ENCODE measurements at places on chromosomes 1 and 21.

GRCh38 chr1:206931709-206932108 is 10.0 kb upstream of the FCMR start:
- DNase-seq: no peak

GRCh38 chr1:70509996-70510876 is 99.2 kb downstream of the CTH start:
- DNase-seq: no peak

GRCh38 chr1:204435872-204436271 is 24.3 kb upstream of the PPP1R15B start:
- no peak for DNase-seq

- DNase-seq: no peak
Observed at GRCh38 chr1:43619996-43620920, 29.7 kb upstream of the KDM4A start.

- no peak for DNase-seq
Observed at GRCh38 chr1:27883536-27883935, 11.2 kb downstream of the THEMIS2 start.

DNA sequence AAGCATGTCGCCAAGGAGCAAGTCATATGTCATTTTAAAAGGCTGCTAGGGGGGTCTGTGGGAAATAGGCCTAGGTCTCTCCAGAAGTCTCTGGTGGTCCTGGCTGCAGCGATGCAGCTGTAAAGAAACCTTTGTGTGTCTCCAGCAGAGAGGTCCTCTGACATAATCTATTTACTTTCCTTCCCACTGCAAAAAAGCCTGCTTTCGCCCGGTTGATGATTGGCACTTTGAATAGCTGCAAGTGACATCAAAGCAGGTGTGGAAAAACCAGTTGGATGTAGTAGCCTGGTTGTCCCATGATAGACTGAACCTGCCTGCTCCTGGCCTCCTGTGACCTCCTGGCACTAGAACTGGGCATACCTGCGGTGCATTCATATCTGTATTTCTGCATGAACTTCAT is 13.8 kb downstream of the RASSF5 start:
- no peak for DNase-seq

DNA sequence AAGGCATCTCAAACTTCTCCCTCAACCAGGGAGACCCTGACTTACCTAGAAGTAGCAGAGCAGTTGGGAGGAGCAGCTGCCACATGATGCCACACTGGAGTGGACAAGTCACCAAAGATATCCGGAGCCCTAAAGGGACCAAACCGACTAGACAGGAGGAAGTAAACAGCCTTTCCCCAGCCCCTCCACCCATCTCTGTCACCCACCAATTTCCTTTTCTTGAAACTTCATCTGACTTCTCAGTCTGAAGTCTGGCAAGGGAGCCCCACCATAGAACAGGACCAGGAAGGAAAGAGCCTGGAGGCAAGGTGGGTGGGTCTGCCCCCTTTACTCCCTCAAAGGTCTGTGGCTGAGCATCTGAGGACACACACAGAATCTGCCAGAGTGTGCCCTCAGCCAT is at the start of gene FCGR3A:
Gene FCGR3A (minus strand): TSS at position 167 of the 400 bp plus-strand sequence. CDS start 82 bp downstream, at position 85.
- DNase-seq: no peak

DNA sequence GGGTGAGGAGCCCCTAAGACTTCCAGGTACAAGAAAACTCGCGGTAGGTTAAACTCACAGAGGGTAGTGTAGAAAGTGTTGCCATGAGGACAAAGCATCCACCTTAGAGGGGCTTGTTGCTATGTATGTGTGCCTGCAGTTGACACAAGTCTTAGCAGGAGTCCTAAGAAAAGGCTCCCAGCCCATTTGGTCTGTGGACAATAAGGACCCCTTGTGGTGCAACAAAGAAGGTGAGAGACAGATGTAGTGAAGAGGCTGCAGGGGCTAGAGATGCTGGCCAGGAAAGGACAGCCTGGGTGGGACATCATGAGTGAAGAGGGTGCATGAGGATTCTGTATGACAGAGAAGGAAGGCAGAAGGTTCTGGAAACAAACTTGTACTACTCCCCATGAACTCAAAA is 36.3 kb upstream of the IL10 start:
- DNase-seq: no peak

DNA sequence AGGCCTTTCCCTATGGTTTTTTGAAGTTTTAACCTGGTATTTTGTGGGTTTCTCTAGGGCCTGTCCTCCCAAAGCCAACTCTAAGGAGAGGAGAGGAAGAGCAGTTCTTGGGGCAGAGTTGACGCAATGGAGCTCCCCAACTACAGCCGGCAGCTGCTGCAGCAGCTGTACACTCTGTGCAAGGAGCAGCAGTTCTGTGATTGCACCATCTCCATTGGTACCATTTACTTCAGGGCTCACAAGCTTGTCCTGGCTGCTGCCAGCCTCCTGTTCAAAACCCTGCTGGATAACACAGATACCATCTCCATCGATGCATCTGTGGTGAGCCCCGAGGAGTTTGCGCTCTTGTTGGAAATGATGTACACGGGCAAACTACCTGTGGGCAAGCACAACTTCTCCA is 38.2 kb downstream of the ZBTB40 start:
- DNase-seq: no peak

- DNase-seq: no peak
Observed at GRCh38 chr1:68359045-68359444, 90.7 kb downstream of the RPE65 start.

DNA sequence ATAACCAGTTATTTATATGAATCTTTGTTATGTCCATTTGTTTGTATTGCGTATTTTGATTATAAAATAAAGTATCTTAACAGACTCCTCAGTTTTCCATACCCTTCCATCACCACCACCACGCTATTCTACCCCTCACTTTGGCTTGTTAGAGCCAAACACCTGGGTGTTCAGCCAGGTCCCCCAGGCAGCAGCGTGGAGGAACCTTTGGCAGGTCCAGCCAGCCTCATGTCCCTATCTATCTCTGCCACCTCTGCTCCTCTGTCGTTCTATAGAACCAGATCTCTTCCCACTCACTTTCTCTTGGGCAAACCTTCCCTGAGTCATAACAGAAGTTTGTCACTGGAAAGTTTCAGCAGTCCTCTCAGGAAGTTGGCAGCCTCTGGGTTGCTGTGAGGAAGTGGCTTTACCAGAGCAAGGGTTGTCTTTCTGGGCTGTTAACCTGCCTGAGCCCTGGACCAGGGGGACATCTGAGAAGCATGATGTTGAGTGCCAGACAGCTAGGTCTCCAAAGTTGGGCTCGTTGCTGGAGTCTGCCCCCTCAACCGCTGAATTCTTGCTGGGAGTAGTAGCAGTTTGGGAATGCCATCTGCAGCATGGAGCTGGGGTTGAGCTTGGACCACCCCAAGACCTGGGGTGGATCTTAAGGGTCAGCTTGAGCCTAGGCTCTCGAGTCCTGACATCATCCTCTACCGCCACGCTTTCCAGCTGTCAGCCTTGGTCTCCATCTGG is 996 bp upstream of the SH3BGRL3 start:
- no peak for DNase-seq

- no peak for DNase-seq
Observed at GRCh38 chr1:185342672-185343259, 25.7 kb upstream of the IVNS1ABP start.

DNA sequence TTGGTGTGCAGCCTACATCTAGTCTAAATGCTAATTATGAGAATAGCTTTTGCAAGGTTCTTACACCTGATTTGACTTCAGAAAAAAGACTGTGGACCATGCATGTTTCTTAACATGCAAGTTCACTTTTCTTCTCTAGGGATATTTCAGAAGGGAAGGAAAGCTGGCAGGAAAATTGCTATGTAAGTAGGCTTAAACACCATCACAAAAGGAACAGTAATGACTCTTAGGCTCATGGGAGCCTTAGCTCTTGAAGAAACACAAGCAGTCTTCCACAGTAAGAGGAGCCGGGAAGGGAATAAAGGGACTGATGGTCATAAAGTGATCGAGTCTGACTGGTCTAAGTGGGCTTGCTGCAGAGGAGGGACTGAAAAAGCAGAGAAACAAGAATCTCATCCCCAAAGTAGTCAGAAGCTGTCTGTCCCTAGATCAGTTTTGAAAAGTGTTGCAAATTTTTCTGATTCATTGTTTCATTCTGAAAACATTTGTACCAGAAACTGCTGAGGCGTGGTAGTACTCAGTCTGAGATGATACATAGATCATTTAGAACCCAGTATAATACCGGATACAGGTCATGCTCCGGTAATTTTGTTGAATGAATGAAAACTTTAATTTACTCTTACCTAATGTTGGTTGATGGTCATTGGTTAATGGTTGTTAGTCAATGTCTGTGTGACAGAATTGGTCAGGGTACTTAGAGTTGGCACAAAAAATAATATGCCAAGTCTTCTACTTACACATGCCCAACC is 40.9 kb downstream of the SMYD2 start:
- no peak for DNase-seq

DNA sequence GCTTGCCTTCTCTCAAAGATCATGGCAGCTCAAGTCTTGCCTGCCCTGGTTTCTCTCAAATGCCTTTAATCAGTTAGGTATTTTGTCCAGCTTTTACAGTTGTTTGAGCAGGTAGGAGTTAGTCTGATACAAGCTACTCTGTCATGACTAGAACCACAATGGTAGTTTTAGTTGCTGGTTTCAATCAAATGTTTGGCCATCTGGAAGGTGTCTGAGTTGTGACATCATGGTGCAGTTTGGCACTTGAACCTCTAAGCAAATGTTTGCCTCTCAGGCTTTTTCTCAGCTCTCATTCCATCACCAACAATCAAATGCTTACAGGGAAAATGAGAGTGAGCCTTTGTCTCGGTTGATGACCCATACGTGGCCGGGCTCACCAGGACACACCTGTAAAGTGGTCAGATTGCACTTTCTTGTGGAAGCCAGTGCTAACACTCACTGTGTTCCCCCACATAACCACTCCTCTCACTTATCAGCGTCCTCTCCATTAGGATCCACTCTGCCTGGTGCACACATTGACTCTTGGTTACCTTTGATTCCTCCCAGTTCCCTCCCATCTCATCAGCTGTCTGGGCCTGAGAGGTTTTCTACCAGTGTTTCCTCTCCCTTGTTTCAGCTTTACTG is 67.5 kb downstream of the CCDC185 start:
- DNase-seq: no peak

DNA sequence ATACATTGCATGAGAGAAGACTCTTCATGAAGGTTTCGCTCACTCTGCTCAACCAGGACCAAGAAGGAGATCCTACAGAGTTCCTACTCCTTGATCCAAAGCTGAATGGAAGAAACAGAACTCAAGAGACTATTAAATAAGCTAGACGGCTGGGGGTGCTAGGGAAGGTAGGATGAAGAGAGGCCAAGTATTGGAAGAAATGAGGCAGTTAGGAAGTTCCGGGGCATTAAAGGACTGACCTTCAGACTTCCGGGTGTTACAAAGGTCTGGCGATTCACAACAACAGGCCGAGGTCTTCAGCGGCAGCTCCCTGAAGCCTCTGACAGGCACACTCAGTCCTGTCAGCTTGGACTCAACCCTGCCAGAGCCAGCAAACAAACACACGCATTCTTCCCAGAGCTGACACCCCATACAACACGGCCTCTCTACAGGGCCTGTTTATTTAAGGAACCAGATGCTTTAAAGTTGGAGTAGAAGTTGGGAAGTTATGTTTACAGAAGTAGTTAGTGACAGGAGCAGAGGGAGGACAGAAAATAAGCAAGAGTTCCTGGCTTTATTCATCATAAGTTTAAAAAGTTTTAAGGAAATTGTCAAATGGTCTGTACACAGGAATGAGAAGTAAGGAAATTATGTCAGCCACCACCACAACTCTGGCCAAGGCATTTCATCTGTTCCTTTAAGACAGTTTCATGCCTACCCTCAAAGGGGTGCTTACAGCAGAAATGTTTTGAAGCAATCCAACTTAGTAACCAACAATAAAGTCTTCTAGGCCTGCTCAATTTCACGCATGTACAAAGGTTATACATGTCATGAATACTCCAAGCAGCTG is 4.7 kb downstream of the SORT1 start:
- no peak for DNase-seq

GRCh38 chr1:17904290-17904689 is 149.2 kb downstream of the ACTL8 start:
- no peak for DNase-seq

- DNase-seq: no peak
Observed at GRCh38 chr1:169565335-169566271, 20.7 kb downstream of the F5 start.

GRCh38 chr1:32549616-32550015 is 10.4 kb downstream of the ZBTB8A start:
- DNase-seq: no peak

GRCh38 chr1:202967684-202968281 is 726 bp upstream of the CYB5R1 start:
- no peak for DNase-seq

GRCh38 chr1:169460191-169460833 is 25.4 kb downstream of the SLC19A2 start:
- no peak for DNase-seq

DNA sequence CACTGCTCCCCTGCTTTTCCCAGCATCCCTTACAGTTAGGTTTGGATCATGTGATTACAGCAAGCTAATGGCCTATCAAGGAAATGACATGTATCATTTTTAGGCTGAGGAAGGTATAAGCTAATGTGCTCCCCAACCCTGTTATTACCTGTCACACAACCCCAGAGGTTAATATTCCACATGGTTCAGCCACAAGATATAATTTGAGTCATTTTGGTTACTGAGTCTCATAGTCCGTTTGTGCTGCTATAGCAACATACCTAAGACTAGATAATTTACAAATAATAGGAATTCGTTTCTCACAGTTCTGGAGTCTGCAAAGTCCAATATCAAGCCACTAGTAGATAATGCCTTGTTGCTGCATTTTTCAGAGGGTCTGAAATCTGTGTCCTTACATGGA is 29.1 kb upstream of the SLC16A1 start:
- DNase-seq: no peak

DNA sequence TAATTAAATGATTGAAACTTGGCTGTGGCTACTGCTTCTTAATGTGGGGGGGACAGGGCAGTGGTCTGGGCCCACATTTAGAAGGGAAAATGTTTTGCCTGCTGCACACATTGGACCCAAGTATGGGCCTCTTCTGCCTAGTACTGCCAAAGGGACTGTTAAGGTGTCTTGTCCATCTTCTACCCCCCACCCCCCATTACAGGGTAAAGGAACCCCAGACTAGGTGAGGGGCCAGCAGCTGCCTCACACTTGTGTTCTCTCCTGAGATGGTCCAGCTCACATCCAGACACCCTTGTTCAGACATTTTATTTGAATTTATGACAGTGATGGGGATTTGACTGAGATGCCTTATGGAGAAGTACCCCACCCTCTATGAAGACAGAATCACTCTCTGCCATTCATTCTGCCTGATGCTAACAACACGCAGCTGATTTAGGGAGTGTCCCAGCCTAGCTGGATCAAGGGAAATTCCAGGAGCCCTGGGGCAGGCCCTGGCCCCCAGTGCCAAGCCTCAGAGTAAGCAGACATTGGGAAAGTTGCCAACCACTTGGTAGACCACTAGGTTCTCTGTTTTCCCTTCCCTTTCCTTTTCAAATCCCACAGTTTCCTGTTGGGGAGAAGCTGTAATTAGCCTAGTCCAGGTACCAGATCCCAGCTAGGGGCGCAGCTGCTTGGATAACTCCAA is 42.1 kb downstream of the YARS1 start:
- DNase-seq: no peak

GRCh38 chr1:11841245-11842153 is 6.1 kb downstream of the NPPA start:
- no peak for DNase-seq

- DNase-seq: peak; percentile 59
Observed at GRCh38 chr1:91803847-91804545, 82.0 kb downstream of the TGFBR3 start.
